ENCODE measurements at places on chromosomes 12 and 14.

- H3K4me1 ChIP-seq, result no peaks in the 10 kb centered on the region
- no peak for DNase-seq
- no peak overlapping the region for H3K27ac ChIP-seq
- H3K36me3 ChIP-seq, result no peaks in the 10 kb centered on the region
- H3K27me3 ChIP-seq, result peaks cover 16% of the 10 kb centered on the region
- H3K4me3 ChIP-seq, result no peak overlapping the region
These were observed 30.2 kb downstream of the CACNA1C start for GRCh38 chr12:2083008-2083407.

- no peaks in the 10 kb centered on the region for H3K36me3 ChIP-seq
- no peaks in the 10 kb centered on the region for H3K4me1 ChIP-seq
- peaks cover 3% of the 10 kb centered on the region for H3K27me3 ChIP-seq
- H3K27ac ChIP-seq, result no peak overlapping the region
- no peak overlapping the region for H3K4me3 ChIP-seq
These were observed 16.7 kb upstream of the ERC1 start for GRCh38 chr12:974271-974862.

- H3K36me3 ChIP-seq, result no peaks in the 10 kb centered on the region
- H3K4me1 ChIP-seq, result no peaks in the 10 kb centered on the region
- H3K4me3 ChIP-seq, result no peak overlapping the region
- DNase-seq, result no peak
- H3K27ac ChIP-seq, result no peak overlapping the region
These were observed 120.3 kb upstream of the SOX5 start for GRCh38 chr12:24069532-24070395.

DNA sequence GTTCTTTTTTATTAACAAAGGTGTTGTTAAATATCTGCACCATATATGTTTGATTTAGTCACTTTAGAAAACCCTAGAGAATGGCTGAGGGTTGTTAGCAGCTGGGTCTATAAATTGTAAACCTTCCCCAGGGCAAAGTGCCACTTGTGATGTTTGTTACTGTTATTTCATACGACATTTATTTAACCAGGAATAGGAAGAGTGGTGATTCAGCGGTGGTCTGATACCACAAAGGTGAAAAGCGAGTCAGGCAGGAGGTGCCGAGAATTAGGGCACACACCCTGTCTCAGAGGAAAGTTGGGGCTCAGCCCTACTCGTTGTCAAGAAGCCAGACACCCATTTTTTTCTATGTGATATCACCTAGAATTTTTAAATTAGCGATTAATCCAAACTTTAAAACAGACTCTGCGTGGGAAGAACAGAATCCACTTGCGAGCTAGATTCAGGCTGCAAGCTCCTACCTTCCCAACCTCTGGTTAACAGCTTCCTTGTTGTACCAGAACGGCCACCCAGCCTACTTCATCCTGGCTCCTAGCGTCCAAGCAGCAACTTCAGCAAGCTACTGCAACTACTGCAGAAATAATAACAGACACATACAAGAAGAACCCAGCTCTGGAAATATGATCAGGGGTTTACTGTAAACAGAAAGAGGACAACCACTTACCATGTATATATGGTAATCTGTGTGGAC lies 126.7 kb downstream of the TMEM132D start:
- H3K36me3 ChIP-seq, result no peaks in the 10 kb centered on the region
- no peak for DNase-seq
- no peak overlapping the region for H3K27ac ChIP-seq
- H3K4me3 ChIP-seq, result no peak overlapping the region
- no peaks in the 10 kb centered on the region for H3K4me1 ChIP-seq

DNA sequence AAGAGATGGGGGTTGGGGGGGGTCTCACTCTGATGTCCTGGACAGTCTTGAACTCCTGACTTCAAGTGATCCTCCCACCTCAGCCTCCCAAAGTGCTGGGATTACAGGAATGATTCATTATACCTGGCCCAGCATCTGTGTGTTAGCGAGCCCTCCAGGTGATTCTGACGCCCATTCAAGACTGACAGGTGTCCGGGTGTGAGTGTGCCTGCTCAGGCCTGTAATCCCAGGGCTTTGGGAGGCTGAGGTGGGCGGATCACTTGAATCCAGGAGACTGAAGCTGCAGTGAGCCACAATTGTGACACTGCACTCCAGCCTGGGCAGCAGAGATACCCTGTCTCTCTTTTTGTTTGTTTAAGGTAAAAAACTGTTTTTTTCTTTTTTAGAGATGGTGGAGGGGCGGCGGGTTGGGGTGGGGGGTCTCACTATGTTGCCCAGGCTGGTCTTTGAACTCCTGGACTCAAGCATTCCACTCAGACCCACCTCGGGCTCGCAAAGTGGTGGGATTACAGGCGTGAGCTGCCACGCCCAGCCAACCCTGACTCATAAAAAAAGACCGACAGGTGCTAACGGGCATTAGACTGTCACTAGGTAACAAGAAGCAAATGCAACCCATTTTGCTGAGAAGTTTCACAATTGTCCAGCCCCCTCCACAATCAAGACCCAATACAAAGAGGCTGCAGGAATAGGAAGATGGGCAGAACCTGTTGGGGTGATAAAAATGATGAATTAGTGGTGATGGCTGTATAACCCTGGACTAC lies 4.7 kb downstream of the VSIG10 start:
- no peak overlapping the region for H3K4me3 ChIP-seq
- no peak for DNase-seq
- peaks cover 25% of the 10 kb centered on the region for H3K27me3 ChIP-seq
- H3K4me1 ChIP-seq, result peaks cover 5% of the 10 kb centered on the region
- peaks cover 2% of the 10 kb centered on the region for H3K36me3 ChIP-seq
- no peak overlapping the region for H3K27ac ChIP-seq

GRCh38 chr14:34956931-34957330 lies 25.9 kb upstream of the SRP54 start:
- no peak overlapping the region for H3K27ac ChIP-seq
- H3K4me1 ChIP-seq, result no peaks in the 10 kb centered on the region
- H3K4me3 ChIP-seq, result no peak overlapping the region
- H3K27me3 ChIP-seq, result no peaks in the 10 kb centered on the region
- peaks cover 19% of the 10 kb centered on the region for H3K36me3 ChIP-seq
